NCI-H1417 treated with DMSO at 0.1 percent for 48 hours (cell line): ENCODE measurements at places on chromosomes 3 and 15.

DNA sequence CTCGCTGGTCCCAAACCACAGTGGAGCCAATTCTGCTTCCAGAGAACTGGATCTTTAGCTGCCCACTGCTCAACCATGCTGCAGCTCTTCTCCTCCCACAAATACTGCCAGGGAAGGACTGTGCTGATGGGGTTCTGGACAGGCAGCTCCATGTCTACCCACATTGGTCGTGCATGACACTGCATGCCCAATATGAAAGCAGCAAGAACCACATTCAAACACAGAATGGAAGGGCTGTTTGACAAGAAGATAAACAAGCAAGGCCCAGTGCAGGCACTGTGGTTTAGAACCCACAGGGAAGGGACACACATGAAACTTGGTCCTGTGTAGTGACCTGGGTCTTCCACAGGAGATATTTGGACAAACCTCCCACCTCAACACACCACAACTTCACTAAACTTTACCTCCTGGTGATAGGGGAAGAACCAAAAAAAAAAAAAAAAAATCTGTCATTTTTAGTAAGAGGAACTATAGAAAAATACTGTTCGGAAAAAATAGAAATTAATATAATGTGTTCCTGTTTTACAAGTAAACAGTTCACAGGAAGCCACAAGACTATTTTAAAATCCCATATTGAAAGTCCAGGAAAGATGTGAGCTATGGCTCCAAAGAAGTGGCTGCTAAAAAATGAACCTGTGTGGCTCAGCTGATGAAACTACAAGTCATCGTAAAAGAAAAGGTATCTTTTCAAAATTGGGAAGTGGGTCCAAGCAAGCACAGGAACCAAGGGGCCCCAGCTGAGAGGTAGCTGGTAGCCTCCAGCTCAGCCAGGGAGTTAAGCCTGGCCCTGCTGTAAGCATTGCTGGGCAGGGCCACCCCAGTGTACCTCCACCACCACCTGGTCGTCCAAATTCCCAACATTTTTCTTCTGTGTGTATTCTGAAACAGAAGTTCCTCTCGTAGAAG, 77.7 kb upstream of the ACAN start:
- DNase-seq, result no peak

- no peak for DNase-seq
Observed at GRCh38 chr15:44243141-44243540, 45.4 kb upstream of the GOLM2 start.

GRCh38 chr15:78808550-78808949, 2.7 kb downstream of the ADAMTS7 start:
- DNase-seq, result no peak

DNA sequence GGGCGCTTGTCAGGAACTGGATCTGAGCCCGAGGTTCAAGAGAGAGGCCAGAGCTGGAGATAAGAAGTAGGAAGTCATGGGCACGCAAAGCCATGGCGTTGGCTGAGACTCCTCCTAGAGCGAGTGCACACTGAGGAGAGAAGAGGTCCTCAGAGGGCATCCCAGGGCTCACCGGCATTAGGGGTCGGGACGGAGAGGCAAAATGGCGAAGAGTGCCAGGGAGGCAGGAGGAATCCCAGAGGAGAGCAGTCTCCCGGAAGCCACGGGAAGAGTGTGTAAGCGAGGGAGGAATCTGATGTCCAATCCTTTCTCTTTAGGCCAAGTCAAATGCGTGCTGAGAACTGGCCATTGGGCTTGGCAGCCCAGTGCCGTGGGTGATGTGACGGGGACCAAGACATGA, 24.0 kb downstream of the EFCC1 start:
- DNase-seq, result no peak

DNA sequence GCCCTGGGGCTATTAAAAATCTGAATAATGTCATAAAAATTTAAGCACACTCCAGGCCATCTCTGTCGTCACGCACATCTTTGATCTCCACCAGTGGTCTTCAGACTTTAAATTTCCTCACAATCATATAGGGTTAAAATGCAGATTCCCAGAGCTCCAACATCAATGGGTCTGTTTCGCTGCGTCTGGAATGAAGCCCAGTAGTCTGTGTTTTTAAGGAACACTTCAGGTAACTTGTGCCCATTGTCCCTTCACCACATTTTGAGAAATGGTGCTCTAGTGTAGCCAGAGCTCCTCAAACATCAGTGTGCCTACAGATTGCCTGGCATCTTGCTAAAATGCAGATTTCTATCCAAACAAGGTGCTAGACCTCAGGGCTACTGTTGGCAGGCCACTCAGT, 9.8 kb downstream of the SEMA6D start:
- no peak for DNase-seq

DNA sequence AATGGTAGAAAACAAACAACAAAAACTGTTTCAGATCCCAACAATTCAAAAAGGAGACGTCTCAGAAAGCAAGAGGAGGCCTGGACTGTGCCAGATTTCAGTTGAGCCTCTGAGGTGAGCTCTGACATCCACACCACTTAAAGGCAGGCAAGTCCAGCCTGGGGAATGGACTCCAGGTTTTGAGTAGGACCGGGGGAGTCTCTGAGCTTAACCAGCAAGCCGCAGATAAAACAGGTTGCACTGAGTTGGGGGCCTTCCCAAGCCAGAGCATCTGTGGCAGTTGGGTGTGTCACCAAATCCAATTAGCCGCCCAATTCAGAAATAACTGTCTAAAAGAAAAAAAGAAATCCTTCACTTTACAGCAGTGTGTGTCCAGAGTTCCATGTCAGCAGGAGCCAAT, 54.7 kb downstream of the OXNAD1 start:
- DNase-seq, result no peak

- DNase-seq, result no peak
Observed at GRCh38 chr3:150494411-150494977, 51.8 kb downstream of the SERP1 start.

- DNase-seq, result no peak
Observed at GRCh38 chr15:32643907-32644445, 2.5 kb downstream of the SCG5 start.

GRCh38 chr15:48644467-48644826, 1.1 kb downstream of the FBN1 start:
- no peak for DNase-seq

DNA sequence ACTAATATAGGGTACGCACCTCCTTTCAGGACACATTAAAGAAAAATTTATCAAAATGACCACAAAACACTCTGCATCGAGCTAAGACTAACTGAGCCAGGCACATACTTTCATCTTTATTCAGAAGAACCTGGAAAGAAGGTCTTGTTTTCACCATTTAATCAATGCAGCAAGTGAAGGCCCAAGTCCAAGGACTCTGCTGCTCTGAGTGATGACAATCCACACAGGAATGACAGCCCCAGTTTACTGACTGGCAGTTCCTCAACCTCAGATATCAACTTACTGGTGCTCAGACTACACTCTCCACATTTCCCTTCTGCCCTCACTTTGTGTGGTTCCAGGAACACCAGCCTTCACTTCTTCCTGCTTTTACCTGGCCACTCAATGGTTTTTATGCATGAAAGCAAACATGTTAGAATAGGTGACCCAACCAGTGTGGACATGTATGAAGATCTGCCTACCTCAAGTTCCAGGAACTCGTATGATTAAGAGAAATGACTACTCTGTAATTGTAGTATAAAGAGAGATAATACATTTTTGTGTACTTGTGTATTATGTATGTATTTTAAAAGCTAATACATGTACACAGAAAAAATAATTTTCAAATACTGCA, 29.1 kb upstream of the RASA2 start:
- no peak for DNase-seq

GRCh38 chr3:64673159-64673715, 14.6 kb downstream of the ADAMTS9 start:
- no peak for DNase-seq

DNA sequence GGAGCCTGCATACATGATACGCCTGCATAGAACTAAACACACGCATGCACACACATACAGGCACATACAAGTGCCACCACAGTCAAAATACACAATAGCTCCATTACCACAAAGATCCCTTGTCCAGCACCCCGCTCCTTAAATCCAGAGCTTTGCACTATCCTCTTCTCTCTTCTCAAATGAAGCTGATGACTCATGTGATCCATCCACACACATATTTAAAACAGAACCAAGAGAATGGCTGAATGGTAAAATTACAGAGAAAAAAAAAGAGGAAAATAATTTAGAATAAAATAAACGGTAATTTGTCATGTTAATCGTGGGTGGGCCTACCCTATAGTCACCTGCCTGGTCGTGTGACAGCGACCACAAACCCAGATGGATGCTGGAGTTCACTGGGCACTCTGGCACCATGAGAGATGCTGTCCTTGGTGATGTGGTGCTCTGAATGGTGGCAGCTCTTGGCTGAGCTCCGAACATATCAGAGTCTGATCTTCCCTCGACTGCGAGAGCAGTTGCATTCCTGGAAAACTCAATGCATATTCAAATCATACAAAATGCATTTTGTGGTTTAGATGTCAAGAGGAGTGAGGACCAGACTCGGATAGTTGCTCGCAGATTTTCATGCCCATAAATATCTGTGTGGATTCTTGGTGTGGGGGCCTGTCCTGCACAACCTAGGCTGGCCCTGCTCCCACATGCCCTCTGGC, 8.9 kb downstream of the IQSEC1 start:
- no peak for DNase-seq

DNA sequence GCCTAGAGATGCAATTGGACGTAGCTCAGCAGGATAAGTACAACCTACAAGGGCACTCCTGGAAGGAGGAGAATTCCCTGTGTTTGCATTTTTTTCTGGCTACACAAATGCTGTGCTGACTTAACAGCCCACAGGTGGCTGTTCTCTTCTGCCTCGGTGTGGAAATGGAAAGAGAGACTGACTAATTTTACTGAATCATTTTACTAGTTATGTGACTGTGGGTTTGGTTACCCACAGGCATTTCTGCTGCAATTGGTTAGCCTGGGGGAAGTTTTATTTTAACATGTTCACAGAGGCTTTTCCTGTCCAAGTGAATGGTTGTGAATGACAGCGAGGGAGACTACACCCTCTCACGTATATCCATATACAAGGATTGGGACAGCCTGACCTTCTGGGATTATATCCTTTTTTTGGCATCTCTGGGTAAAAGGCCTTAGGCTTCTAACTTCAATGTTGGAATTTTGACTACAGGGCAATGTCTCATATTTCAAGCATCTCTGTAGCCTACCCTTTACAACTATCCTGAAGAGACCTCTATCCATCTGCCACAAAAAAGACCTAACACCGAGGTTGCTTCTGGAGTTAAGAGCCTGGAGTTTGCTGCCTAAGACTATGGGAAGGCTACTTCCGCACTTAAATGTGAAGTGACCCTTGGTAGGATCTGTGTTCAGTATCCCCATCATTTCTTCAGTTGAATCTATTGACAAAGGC, 67.2 kb upstream of the TP63 start:
- DNase-seq, result no peak

DNA sequence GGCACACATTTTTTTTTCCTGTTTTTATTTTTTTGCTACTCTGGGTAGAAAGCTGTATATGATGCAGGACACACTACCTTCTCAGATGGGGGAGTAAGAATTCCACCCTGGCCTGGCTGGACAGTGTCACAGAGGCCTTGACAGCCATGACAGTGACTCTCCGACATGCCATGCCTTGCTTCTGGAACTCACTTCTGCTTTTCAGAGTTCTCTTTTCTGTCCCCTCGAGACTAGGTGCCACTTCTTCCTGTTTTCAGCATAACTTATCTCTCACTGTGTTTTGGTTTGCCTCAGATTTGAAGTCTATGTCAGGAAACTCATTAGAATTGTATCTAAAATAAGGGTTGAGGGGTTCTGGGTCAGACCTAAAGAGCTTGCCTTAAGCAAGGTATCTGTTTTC, 69.1 kb upstream of the SEC13 start:
- no peak for DNase-seq

DNA sequence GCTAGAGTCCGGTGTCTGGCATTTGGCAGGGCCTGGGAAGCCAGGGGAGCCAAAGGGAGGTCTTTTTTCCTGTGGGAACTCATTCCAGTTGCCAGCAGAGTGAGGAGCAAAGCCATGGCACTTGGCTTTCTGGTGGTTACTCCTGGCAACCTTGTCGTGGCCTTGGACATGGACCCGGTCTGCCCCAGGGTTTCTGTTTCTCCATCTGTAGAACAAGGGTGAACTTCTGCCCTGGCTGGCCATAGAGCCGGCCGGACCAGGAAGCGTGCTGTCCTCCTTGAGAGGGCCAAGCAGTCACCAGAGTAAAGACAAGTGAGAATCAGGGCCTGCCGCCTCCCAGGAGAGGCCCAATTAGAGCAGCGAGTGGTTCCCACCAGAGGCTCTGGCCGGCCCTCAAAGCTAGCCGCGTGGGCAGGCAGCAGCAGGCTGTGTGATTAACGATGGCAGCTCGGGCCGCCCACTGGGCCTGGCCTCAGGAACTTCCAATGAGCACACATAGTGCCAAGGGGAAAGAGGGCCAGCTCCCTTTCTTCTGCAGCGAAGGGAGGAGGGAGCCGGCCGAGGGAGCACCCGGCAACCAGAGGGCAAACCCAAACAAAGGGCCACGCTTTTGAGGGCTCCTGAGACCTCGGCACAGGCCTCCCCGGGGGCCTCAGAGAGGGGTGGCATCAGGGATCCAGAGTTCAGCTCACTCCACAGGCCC, 29.1 kb upstream of the ELP6 start:
- DNase-seq, result no peak

DNA sequence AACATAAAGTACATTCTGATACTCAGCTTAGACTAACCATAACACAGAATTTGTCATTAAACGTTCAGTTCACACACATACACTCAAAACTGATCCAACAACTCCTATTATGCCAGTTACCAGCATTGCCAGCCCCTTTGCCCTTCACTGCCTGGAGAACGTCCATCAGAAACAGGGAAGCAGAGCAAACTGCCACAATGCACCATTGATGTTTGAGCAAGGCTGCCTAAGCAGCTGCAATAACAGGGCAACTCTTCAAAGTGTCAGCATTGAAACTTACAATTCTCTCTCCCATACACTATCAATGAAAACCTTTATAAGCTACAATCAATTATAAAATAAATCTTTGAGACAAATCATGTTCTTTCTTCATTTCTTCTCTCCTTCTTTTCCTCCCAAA, 85.1 kb downstream of the ZBTB20 start:
- DNase-seq, result no peak

DNA sequence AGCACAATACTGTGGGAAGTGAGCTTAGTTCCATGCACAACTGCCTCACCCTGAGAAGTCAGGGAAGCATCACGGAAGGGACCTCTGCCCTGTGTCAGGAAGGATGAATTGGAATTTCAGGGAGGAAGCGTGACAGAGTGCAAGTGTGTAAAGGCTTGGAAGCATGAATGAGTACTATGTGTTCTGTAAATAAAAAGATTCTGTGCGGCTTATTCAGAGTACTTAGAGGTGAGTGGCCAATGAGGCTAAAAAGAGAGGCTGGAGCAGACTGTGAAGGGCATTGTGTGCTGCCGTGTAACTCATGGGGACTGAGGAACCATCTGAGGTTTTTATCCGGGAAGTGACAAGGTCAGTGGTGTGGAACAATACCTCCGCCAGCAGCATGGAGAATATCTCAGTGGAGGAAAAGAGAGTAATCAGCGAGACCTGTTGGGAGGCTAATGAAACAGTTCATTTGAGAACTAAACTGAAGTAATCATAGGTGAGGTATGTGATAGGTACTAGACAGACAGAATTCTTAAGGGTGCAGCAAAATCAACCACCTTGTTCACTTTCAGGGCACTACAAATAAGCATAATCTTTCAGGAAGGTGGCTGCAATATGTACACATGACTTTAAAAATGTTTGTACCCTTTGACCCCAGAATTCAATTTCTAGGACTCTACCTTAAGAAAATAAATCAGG, 64.9 kb upstream of the SPRED1 start:
- DNase-seq, result no peak
